ENCODE measurements at places on chromosomes 16 and 17.

GRCh38 chr16:22235839-22236745 is 30.0 kb downstream of the EEF2K start:
- DNase-seq = peak; percentile 32

GRCh38 chr16:24544640-24545039 is 5.3 kb downstream of the RBBP6 start:
- DNase-seq = no peak

GRCh38 chr16:47826070-47826469 is 329.7 kb downstream of the ABCC12 start:
- no peak for DNase-seq

DNA sequence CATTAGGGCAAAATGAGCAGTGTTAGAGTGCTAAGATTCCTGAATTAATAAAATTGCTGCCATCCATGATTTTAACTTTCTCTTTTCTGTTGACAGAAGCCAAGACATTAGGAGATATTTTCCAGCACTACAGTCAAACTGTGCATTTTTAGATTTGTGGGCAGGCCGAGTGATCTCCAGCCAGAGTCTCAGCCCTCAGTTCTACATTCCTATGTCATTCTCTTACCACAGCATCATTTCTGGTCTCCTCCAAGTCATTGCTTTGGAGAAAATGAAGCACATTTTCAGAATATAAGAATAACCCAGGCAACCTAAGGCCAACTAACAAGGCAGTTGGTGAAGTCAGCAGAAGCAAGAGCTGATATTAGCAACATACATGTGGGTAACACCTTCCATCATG is 74.6 kb upstream of the NUDT7 start:
- no peak for DNase-seq

GRCh38 chr17:7340179-7340578 is 3.9 kb downstream of the ACAP1 start:
- no peak for DNase-seq

DNA sequence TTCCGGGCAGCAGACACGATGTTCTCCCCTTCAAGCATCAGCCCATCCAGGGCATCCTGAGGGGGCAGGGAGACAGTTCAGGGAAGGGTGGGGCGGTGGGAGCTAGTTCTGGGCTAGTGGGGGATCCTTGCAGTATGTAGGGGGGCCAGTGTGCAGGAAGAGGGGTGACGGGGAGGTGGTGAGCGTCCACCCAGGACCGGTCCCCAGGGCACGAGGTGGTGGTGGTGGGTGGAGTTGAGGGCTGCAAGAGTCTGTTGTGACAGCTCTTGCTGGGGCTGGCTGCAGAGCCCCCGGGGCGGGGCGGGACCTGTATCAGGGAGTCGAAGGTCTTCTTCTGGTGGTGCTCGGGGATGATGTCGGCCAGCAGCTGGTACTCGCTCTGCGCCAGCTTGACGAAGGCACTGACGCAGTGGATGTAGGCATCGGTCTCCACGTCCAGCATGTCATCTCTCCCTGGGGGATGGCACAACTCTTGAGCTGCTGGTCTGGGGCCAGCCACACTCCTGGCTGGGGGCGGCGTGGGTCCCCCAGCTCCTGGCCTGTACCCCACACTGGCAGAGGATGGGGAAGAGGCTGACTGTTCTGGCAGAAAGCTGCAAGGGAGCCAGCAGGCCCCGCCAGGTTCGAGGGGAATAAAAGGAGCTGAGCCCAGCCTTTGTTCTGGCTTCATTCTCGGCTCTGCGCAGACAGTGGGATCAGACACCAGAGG is 10.0 kb downstream of the ZACN start:
- DNase-seq = no peak

DNA sequence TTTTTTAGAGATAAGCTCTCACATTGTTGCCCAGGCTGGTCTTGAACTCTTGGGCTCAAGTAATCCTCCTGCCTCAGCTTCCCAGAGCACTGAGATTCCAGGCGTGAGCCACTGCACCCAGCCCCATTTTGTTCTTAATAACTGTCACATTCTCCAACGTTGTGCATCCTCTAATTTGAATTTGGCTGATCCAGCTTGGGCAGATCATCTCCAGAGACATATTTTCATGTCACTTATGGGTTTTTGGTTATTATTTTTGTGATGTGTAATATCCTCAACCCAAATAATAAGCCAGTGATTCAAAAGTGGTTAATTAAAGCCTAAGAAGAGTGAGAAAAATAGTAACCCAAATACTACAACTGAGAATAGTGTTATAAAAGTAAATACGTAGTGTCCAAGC is 16.2 kb upstream of the COL1A1 start:
- no peak for DNase-seq

- DNase-seq = no peak
Observed at GRCh38 chr16:52318302-52319009, 228.5 kb downstream of the TOX3 start.

DNA sequence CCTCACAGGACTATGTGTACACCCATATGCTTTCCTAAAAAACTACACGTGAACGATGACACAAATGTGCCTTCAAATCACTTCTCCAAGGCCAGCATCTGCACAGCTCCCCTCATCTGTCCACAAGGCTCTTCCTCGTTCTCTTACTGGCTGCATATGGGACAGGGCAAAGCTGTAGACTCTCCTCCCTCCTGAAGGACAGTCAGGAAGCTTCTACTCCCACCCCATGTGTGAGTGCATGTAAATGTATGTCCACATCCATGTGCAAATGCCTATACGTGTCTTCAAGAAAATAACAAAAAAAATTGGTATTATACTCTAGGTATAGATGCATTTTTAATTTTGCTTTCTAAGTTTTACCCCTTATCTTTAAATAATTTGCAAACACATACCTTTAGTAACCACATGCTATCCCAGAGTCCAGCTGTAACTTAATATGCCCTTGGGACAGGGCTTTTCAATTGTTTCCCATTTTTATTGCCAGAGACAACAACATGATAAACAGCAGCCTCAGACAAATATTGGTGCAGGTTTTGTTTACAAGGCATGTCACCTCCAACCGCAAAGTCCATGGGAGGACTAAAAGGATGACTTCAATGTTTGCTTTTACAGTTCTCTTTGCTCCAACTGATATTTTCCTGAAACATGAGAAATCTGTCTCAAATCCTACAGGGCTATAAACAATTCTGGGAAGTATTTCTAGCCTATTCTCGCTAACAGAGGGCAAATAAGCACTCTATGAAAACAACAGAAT is 31.6 kb upstream of the FAAP100 start:
- DNase-seq = no peak

GRCh38 chr17:45719335-45720071 is 64.6 kb upstream of the CRHR1 start:
- DNase-seq = peak; percentile 72
